Activated CD4-positive, CD25-positive, alpha-beta regulatory T cell treated with anti-CD3 and anti-CD28 coated beads, Interleukin-2, amount 50 U/mL, for 16 hours (primary cell): ENCODE measurements at places on chromosomes 4 and X.

DNA sequence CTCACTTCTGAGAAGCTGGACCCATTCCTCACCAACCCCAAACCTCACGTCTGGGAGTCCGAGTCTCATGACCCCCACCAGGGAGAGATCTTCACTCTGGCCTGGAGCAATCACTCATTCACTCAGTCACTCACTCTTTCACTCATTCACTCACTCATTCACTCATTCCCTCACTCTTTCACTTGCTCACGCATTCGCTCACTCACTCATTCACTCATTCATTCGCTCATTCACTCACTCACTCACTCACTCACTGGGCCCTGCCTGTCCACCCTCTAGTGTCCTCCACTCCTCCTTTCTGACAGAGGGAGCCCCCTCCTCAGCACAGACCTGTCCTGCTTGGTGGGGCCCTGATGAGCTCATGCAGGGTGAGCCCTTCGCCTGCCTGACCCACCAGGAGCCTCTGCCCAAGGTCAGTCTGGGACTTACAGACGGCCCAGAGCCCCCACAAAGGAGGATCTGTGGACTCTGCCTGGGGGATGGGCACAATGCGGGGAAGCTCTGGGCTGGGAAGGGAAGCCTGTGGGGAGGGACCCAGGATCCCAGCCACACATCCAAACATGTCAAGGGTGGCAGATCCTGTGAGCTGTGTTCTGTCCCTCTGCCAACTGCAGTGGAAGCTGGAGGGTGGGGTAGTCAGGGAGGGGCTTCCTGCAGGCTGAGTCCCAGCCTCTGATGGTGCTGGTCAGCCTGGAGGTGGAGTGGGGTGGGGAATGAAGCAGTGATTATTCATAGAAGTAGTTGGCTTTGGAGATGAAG is 18.5 kb downstream of the CPZ start:
- DNase-seq, result no peak

GRCh38 chr4:141133146-141133998 is at the start of gene RNF150:
RNF150 (minus strand) TSS chr4:141133469.
- no peak for DNase-seq

DNA sequence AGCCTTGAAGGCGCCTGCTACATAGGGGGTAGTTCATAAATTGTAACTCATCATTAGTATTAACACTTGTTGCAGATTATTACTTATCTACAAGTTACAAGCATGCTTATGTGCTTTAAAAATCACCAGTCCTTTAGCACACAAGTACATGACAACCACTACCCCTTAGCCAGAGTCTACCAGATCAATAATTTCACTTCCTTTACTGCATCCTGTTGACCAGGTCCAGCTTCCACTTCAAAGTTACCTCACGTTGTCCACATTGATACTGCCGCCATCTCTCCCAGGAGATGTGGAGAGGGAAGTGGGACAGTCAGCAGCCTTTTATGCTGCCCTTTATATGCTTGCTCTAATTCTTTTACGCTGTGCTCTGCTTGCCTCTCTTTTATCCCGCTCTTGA is 231.3 kb upstream of the CXXC4 start:
- no peak for DNase-seq

- peak; percentile 9 for DNase-seq
Measured at GRCh38 chrX:93673056-93673868, at the start of gene NAP1L3. NAP1L3 (minus strand) TSS chrX:93673578; CDS start chrX:93673304, 274 bp downstream.

GRCh38 chr4:68569466-68570121 is 6.5 kb downstream of the UGT2B17 start:
- DNase-seq, result no peak

DNA sequence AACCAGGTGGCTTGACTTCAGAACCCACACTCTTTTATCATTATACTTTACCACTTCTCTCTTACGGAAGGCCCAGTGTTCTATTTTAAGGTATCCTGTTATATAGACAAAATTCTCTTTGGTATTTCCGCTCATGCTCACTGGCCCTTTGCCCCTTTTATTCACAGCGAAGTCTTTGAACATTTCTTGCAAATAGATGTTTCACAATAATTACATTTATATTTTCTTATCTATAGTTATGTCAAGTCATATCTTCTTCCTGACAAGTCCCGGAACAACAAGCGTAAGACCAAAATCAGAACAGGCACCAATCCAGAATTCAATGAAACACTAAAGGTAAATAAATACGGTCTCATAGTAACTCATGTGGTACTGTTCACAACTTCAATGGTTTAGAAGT is 102.0 kb downstream of the SYTL5 start:
- no peak for DNase-seq

DNA sequence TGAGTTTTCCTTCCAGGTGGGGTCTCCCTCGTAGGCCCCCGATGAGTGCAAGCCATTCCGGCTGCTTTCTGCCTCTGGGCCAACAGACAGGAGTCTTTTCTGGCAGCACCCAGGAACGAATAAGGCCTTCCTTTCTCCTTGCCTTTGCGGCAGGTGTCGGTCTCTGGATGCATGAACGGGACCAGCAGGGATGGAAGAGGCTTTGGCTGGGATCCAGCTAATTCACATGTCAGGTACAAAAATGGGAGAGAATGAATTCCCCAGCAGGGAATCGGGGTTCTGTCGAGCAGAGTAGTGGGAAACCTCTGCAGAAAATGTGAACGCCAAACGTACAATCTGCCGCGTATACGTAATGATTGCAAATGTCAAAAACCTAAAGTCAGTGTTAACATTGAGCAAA is 146.1 kb upstream of the TBL1X start:
- no peak for DNase-seq

DNA sequence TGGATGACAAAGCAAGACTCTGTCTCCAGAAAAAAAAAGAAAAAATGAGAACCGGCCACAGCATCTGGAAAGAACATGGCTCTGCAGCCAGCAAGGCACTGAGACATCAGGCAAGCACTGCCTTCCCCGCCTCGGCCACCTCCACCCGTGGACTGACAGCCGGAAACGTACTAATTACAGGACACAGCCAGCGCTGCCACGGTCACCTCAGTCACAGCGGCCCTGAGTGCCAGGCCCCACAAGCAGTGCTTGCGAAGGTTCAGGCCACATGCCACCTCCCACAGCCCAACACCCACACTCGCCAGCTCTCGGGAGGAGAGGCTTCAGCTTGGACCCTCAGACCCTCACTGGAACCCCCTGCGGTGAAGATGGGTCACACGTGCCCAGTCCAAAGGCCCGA is 16.8 kb downstream of the FAM53A start:
- DNase-seq, result no peak

GRCh38 chrX:76509775-76510174 is 82.3 kb downstream of the MAGEE1 start:
- DNase-seq, result no peak

DNA sequence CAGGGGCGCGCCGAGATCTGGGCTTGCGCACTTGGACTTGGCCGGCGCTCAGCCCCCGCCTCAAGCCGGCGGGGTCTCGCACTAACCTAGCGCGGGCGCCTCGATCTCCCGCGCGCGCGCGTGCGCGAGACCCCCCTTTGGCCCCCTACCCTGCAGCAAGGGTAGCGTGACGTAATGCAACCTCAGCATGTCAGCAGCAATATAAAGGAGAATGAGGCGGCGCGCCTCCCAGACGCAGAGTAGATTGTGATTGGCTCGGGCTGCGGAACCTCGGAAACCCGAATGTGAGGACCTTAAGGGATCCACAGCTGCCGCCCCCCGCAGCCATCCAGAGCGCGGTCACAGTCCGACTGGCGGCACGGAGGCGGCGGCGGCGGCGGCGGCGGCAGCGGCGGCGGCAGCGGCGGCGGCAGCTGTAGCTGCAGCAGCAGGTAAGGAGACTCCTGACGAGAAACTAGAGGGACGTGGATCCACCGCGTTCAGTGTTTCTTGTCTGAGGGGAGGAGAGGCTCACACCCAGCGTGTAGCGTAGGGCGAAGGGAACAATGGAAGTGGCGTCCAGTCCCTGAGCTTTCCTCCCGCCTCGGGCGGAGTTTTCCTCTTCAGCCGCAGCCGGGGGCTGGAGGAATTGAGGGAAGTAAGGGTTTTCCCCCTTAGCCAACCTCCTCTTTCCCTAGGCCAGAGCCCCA is at the start of the genes SATL1 and ZNF711:
SATL1 (minus strand) TSS at position 19 of the 689 bp plus-strand sequence. CDS start 134,811 bp downstream, outside the sequence.
ZNF711 (plus strand) TSS at position 231 of the 689 bp plus-strand sequence. CDS start 3,582 bp downstream, outside the sequence.
- no peak for DNase-seq

GRCh38 chr4:145782756-145783155 is 102.8 kb downstream of the C4orf51 start:
- no peak for DNase-seq

- no peak for DNase-seq
Measured at GRCh38 chr4:156571146-156571545, 400.5 kb downstream of the PDGFC start.

DNA sequence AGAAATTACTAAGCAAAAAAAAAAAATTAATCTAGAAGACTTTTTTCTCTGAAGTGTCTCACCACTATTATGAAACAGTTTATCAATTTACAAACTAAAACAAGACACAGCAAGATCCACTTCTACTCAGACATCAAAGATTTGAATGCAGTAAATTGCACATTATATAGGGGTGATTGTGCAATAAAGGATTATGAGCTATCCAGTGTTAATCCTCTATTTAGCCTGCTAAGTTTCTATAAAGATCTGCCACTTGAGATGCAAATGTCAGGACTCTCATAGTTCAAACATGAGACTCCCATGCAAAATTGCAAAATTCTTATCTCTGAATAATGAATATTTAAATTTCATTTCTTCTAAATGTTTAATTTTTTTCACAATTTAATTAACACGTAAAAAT is 2.2 kb downstream of the TECRL start:
- DNase-seq, result no peak

DNA sequence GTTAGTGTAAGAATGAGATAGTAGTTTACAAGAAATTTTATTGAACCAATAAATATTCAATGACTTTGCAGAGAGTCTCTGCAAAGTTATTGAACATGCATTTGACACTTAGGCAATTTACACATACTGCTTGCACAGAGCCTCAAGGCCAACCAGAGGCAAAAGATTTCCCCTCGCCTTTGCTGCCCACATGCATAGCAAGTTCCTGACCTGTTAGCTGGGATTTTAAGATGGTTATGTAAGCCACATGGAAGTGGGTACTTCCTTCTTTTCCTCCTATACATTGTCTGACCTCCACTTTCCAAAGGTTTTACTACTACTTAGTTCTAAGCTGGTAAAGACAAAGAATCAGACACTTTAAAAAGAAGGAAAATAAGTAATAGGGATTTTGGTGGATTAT is 430.1 kb upstream of the FRG1 start:
- no peak for DNase-seq

DNA sequence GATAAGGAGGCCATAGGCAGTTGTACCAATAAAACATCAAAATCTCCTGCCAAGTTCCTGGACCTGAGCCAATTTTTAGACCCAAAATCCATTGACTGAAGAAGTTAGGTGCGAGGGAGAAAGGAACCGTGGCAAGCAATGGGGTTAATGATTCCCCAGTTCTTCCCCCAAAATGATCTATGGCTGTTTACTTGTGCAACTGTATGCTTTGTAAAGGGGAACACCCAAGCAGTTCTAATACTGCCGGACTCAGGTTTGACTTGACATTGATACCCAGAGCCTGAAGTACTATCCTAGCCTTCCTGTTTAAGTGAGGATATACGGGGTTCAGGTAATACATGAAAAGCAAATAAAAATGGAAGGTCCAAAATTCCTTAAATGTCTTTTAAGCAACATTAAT is 6.7 kb upstream of the EIF4E start:
- no peak for DNase-seq

DNA sequence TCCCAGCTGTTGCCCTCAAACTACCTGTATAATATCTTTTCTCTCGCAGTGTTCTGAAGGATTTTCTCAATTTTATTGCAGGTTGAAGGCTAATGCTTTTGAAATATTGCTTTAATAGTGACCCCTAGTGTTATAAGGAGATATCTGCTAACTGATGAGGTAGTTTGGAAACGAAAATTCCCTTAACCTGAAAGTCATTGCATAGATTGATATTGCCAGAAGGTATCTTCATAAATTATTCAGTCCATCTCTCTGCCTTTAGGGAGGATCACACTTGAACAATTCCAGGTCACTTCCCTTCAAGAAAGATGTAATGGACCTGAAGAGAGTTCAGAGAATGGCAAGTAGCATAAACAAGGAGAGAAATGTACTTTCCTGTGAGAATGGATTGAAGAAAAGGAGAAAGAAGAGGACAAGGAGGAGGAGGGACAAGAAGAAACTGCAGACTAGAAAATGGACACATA is 44.1 kb downstream of the TIGD4 start:
- no peak for DNase-seq

- no peak for DNase-seq
Measured at GRCh38 chr4:12140864-12141263, 712.2 kb upstream of the HS3ST1 start.

GRCh38 chrX:29155286-29155685 is 568.0 kb downstream of the IL1RAPL1 start:
- no peak for DNase-seq

GRCh38 chr4:175787948-175788347 is 24.1 kb downstream of the GPM6A start:
- DNase-seq, result no peak

DNA sequence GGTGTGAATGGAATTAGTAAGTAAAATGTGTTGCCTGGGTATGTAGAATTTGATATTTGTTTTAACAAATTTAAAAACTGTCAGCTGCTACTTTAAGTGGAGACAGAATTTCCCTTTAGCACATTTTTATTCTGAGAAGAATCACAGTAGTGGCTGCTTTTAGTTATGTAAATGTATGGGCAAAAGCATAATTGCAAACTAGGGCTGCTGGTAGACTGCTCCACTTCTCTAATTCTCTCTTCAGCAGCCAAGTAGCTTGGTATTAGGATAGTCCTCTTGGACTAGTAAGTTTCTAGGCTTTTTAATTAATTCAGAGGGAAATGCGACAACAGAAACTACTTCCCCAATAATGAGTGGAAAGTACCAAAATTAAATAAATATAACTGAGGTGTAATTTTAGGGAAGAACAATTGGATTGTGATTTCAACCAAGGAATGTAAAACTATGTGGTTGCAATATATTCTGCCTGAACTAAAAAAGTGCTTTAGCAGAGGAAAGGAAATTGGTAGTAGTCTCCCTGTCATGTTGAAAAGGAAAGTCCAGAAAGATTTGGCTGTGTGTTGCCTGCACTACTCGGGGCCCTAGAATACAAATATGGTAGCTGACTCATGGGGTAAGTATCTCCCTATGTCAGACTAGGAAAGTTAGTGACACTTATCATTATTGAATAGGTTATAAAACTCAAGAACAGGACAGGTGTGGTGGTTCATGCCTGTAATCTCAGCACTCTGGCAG is 9.2 kb upstream of the EIF4E start:
- DNase-seq, result no peak

- DNase-seq, result no peak
Measured at GRCh38 chr4:23423540-23423939, 466.3 kb downstream of the PPARGC1A start.

- no peak for DNase-seq
Measured at GRCh38 chrX:68880846-68881552, 52.2 kb downstream of the EFNB1 start.

- DNase-seq, result no peak
Measured at GRCh38 chr4:163245044-163245728, 78.5 kb upstream of the NAF1 start.

GRCh38 chr4:123217664-123218063 is 178.9 kb upstream of the SPRY1 start:
- no peak for DNase-seq

DNA sequence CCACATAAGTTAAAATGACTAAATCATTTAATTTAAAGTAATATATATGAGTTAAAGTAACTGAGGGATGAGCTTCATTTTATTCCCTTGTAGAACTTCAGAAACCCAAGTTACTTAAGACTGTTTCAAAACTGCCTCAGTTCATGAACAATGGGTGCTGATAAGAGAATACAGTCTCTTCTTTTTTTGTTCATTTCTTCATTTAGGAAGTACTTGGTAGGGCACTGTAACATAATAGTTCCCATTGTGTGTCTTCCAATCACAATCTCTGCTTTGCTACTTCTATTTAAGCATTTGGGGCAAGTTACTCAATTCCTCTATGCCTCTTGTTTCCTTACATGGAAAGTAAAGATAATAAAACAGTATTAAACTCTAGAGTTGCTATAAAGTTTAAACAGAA is 50.4 kb downstream of the HHIP start:
- DNase-seq, result no peak
